ENCODE measurements at places on chromosomes 1 and 21.

- no peak for DNase-seq
Measured at GRCh38 chr1:192080684-192081083, 77.6 kb upstream of the RGS18 start.

DNA sequence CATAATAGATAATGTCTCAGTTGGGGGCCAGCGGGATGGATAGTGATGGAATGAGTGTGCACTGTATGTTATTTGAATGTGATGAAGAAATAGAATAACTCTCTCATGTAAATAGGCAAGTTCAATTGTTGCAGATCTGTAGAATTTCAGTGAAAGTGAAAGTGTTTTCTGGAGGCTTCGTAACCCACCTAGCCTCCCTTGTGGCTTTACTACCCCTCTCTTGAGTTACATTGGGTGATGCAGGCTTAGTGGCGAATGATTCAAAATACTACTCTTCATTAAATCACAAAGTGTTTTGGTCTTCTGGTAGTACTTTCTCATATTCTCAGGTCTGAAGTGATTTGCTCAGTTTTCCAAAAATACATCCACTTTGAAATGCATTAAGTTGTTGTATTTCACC is 411.9 kb downstream of the ZP4 start:
- no peak for DNase-seq

- DNase-seq = no peak
Measured at GRCh38 chr1:32783851-32784250, 33.3 kb downstream of the YARS1 start.

DNA sequence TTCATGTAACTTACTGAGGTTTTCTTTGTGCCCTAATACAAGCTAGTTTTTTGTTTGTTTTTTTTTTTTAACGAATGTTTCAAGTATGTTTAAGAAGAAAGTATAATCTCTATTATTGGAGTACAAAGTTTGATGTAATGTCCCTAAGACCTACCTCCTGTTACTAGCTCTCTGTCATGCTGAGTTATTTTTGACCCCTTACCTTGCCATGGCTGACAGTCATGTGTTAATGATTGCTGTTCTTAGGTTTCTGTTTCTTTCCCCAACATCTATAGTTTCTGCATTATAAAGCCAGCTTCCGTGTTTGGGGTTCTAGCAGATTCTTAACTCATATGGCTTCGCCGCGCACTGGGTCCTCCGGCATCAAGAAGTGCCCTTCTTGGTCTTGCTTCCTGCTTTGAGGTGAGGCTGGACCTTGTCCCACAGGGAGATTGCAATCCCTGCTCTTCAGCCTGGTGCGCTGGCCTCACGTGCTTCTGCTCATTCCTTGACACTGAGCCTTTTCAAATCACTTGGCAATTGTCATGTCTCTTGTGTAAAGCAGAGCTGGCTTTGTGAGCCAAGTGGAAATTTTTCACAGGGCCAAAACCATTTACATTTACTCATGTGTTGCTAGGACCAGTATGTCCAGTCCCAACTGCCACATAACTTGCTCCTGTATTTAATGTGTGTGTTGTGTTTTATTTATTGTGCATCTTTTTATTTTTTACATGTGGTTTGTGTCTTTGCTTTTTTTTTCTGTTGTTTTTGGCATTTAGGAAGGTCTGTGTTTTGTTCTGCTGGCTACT is 135.0 kb upstream of the COL6A1 start:
- peak; percentile 32 for DNase-seq

- peak; percentile 26 for DNase-seq
Measured at GRCh38 chr1:118151312-118151937, 33.6 kb downstream of the SPAG17 start.

DNA sequence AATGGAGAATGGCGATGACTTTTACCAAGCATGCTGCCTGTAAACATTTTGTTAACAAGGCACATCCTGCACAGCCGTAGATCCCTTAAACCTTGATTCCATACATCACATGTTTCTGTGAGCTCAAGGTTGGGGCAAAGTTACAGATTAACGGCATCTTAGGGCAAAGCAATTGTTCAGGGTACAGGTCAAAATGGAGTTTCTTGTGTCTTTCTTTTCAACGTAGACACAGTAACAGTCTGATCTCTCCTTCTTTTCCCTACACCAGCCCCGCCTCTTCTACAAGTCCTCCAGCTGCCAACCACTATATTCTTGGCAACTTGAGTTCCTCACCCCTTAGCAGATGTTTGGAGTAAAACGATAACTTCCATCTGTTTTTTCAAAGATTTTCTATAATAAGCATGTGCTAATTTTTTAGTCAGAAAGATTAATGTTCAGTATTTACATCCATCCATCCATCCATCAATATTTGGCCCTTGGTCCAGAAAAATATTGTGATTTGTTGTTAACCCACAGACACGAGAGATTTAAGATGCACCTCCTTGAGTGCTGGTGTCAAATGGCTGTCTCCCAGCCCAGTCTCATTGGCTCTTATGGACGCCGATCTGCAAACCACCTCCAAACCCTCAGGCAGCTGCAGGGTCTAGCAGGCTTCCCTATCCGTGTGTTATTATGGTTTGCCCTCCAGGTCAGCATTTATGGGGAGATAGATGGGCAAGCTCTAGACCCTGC is 3.8 kb downstream of the DNALI1 start:
- no peak for DNase-seq

DNA sequence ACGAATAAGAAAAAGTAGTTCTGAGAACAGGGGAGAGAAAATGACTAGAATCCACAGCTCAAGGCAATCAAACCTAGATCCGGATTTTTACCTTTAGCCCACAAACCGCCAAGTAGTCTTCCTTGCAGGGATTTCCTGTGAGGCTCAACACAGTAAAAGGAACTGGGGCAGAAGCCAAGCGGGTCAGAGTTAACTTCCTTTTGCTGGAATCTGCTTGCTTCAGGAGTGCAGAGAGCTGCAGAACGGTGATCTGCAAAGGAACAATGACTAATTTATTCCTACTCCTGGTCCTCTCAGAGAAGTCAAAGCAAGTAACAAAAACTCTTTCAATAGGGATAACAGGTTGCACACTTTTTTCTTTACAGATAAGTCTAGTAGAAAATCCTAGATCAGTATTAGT is 53.4 kb downstream of the UBR4 start:
- DNase-seq = no peak

- DNase-seq = peak; percentile 22
Measured at GRCh38 chr1:84298684-84299535, 2.6 kb upstream of the SAMD13 start.

DNA sequence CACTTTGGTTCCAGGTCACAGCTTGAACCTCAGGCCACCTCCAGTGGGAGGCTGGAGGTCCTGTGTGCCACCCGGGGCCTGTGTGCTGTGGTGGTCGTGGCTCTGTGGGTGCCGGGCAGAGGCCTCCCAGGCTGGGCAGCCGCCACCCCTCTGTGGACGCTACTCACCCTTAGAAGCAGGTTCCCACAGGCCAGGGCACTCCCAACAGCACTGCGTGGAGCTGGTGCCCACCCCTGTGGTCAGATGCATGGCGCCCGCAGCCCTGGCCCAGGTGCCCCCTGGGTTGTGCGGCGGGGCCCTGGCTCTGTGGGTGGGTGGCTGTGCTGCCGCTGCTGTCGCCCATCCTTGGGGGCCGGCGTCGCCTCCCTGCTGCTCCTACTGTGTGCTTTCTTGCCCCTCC is 39.7 kb downstream of the SKI start:
- DNase-seq = no peak

- DNase-seq = no peak
Measured at GRCh38 chr1:248055261-248055660, 8.6 kb downstream of the OR2L3 start.

- no peak for DNase-seq
Measured at GRCh38 chr1:178819123-178819522, 51.8 kb downstream of the ANGPTL1 start.

GRCh38 chr1:151705753-151706463 is 10.7 kb downstream of the CELF3 start:
- no peak for DNase-seq

DNA sequence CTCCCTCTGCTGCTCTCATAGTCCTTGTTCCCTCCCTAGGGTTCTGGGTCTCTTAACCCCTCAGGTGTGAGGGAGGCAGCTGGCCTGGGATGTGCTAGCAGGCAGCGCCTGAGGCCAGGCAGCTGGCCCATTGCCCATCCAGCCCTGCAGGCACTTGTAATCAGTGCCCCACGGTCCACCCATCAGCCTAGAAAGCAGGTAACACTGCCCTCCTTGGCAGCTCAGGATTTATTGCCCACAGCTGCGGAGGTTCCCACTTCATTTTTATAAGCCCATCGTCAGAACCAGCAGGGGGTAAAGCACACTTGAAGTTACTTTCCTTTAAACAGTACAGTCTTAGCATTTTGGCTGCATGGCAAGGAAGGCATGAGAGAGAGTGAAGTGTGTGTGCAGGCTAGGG is 70.6 kb downstream of the TMEM53 start:
- DNase-seq = no peak

DNA sequence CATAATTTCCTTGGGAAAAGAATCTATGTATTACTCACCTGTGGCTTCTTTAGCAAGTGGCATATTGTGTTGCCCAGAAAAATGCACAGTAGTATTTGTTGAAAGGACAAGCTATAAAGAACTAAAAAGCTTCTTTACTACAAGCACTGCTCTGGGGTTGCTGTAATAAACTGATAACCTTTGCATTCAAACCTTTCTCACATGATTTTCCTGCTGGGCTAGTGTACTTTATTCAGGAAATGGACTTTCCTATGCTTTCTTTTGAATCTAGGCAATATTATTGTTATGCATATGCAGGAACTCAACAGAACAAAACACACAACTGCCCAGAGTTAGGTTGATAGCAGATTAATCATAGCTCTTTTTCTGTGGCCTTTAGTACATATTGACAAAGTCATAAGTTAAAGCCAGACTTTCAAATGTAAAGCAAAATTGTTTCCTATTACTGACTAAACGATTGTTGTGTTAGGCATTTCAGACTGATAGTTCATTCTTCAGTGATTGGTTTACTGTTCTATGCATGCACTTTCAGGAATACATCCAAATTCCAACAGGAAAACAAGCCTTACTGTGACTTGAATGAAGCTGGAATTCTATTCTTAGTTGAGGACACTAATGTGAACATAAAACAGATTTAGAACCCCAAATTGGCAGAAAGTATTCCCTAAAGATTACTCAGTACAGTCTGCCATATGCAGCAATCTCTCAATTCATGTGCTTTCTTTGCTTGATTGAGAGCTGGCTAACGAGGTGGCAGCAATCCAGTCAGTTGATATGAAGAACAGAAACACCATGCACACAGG is 564.3 kb upstream of the NEGR1 start:
- DNase-seq = no peak

DNA sequence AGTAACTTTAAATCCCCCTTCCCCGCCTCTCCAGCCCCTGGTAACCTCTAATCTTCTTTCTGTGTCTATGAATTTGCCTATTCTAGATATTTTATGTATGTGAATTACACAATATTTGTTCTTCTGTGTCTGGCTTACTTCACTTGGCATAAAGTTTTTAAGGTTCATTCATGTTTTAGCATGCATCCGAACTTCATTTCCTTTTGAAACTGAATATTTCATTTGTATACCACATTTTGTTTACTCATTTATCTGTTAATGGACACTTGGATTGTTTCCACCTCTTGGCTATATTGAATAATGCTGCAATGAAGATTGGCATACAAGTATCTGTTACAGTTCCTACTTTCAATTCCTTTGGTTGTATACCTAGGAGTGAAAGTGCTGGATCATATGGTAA is 205.3 kb downstream of the TM2D1 start:
- DNase-seq = no peak

- DNase-seq = no peak
Measured at GRCh38 chr1:155531624-155532023, 31.0 kb downstream of the ASH1L start.

- DNase-seq = no peak
Measured at GRCh38 chr1:211896958-211897357, 66.4 kb upstream of the LPGAT1 start.

DNA sequence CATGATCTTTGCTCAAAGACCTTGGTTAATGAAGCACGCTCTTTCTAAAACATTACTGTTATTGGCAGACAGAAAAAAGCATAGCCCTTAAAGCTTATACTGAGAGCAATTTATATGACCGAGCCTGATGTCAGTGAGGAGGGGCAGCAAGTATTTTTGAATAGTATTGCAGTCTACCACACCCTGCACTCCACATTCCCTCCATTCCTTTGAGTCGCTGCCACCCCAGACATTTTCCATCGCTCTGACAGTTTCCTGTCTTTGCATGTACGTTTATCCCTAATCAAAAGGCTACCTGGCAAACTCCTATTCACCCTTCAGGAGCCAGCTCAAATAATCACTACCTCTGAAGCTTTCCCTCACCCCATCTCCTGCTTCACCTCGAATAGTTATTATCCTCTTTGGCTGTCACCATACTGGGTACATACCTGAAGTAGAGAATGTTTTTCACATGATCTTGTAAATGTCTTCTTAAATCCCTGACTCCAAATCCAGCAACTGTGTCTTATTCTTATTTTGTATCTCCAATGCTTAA is 5.5 kb upstream of the JUN start:
- DNase-seq = no peak

GRCh38 chr1:3032371-3033039 is 11.2 kb downstream of the ACTRT2 start:
- DNase-seq = no peak

GRCh38 chr1:160069460-160070231 is at the start of gene KCNJ10:
TSS of gene KCNJ10 (minus strand) at chr1:160070160. CDS start at chr1:160042532, 27,628 bp downstream.
- DNase-seq = no peak

- no peak for DNase-seq
Measured at GRCh38 chr1:82534996-82535395, 734.3 kb downstream of the ADGRL2 start.

DNA sequence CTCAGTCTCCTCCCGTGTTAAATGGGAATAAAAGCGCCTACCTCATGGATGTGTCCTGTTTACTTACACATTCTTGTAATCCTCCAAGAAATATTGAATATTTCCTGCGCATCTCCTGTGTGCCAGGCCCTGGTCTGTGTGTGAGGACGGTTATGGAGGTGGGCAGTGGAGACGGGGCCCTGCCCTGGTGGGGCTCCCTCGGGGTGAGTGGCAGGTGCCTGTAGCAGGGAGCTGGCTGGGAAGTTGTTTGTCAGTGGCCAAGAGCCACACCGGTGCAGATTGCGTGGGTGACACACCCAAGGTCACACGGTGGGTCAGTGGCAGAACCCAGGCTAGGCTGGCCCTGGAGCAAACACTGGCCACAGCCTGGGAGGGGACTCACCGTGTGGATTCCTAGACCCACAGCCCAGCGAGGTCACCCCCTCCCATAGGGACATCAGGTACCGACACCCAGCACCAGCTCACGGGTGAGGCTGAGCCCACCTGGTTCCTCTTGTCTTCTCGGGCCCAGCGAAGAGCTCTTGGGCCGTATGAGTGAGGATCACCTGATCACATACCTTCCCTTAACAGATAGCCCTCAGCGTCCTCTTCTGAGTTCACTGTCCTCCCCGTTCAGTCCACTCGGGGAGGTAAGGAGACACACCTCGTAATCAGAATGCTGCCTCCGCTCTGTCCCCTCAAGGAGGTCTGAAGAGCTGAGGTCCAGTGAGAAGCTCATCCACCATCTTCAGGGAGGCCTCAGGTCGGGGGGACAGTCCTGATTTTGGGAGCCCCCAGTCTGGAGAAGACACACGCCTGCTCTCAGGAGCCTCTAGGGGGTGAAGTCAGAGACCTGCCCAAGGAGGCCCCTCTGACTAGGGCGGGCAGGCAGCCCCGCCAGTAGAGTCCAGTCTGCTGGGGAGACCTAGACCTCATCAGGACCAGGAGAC is 349.6 kb downstream of the MATN1 start:
- DNase-seq = no peak

GRCh38 chr21:45630066-45630694 is 13.3 kb upstream of the PCBP3 start:
- DNase-seq = no peak
